NCI-H526 treated with DMSO at 0.1 percent for 48 hours (cell line): ENCODE measurements at places on chromosomes 13 and 19.

GRCh38 chr13:70098669-70099068, 9.0 kb upstream of the ATXN8OS start:
- DNase-seq: no peak

DNA sequence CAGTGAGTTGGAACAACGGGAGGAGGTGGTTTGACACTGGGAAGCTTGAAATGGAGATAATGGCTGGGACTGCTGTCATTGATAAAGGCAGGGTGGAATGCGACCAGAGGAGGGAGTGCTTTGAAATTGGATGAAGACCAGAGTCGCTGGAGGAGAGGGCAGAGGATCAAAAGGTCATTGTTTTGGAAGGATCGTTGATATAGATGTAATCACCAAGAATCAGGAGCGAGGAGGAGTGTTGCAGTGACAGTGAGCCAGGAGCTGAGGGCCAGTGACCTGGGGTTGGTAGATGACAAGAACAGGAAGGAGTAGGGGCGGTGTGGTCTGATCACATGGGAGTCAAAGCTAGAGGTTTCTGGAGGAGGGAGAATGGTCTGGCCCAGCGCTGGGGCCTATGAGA, 25.3 kb downstream of the TM9SF2 start:
- no peak for DNase-seq

DNA sequence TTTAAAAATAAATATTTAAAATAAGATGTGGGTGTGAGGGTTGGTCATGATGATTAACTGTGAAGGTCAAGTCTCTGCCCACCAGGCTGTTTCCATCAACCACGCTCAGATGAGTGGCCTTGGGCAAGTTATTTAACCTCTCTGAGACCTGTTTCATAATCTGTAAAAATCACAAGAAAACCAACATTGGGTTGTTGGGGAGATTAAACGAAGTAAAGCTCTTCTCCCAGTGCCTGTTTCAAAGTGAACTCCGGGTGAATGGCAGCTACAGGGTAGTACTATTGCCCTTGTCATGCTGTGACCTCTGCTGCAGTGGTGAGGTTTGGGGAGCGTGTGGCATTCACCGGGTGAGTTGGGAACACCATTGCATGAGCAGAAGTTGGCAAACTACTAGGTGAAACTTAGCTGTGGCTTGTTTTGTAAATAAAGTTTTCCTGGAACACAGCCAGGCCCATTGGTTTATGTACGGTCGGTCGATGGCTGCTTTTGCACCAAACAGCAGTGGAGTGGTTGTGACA, 153.2 kb downstream of the USP12 start:
- no peak for DNase-seq

GRCh38 chr13:76745261-76746200, 140.7 kb downstream of the KCTD12 start:
- peak; percentile 56 for DNase-seq

DNA sequence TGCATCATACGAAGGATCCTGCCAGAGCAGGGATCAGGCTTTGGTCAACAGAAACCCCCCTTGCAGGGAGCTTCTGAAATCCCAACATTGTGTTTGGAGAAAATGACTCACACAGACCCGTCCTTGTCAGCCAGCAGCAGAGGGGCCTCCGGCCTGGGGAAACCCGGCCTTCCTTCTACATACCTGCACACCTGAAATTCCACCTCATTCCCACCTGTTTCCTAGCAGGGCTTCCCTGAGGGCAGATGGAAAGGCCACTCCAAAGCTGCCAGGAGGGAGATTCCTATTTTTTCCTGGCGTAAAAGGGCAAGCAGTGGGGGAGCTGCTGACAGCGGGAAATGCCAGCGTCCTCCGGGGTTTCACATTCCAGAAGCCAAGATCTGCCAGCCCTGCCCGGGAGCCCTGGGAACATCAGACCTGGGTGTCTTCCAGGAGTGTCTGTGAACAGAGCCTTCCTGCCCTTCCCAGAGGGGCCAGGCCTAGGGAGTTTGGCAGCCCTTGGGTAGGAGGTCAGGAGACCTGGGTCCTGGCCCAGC, 3.0 kb upstream of the IGFL1 start:
- no peak for DNase-seq

- no peak for DNase-seq
These were observed 843 bp downstream of the NR2F6 start for GRCh38 chr19:17244618-17245534.

DNA sequence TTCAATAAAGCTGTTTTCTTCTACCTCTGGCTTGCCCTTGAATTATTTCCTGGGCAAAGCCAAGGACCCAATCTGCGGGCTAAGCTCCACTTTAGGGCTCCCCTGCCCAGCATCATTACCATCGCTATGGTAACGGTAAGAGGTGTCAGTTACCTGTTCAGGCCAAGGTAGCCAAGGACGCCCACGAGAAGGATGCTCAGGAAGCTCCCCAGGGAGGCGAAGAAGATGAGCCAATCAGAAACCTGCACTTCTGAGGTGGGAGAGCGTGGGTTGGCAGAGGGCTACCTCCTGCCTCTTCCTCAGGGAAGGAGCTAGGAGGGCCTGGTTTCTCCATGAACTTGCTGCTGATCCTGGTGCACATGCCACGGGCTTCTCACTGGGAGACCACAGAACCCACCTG, 24.7 kb downstream of the IL12RB1 start:
- DNase-seq: no peak

DNA sequence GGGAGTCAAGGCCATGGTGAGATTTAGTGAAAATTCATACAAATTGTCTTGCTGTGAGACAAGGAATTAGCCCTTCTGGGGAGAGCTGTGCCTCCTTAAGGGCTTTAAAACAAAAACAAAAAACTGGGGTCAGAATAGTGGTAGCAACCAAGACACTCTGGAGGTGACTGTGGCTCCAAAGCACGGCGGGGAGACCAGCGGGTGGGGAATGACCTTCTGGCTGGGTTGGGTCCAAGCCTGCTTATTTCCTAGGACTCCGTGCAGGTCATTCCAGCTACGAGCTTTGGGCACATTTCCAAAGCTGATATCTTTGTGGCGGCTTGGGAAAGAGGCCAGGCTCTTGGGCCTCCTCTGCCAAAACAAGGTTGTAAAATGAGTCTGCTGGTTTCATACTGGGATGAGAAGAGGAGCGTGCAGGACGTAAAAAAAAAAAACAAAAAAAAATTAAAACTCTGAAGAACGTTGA, 348.3 kb downstream of the UQCRFS1 start:
- no peak for DNase-seq

- DNase-seq: no peak
These were observed 36.7 kb downstream of the CUL4A start for GRCh38 chr13:113245849-113246796.

GRCh38 chr13:27599845-27600553, 20.3 kb downstream of the LNX2 start:
- no peak for DNase-seq

GRCh38 chr13:67043901-67044300, 186.2 kb downstream of the PCDH9 start:
- no peak for DNase-seq
